T-helper 9 cell (primary cell): ENCODE measurements at places on chromosomes 2 and 18.

- DNase-seq: no peak
Observed at GRCh38 chr2:2516386-2516785, 185.3 kb upstream of the MYT1L start.

DNA sequence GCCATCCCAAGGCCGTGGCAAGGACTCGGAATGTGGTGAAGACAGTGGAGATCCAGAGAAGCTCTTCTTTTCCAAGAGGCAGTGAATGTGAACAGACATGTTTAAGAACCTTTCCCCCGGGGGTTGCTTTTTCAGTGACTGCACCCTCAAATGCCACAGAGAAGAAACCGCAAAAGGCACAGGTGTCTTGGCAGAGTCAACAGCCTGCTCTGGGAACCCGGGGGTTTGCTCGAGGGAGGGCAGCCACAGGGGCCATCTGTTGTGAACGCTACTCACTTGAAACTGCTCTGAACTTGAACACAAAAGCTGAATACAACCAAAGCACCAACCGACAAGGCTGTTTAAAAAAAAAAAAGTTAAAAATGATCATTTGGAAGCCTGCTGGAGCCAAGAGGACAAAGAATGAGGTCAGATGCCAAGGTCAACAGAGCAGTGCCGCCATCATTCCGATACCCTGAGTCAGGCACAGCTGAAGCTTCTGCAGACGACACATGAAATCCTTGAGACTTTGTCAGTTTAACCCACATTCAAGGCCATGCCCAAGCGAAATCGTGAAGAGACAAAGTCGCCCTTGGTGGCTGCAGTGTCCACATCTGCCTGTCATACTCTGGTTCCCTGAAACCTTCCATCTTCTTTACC, 47.4 kb downstream of the PSMG2 start:
- DNase-seq: no peak

DNA sequence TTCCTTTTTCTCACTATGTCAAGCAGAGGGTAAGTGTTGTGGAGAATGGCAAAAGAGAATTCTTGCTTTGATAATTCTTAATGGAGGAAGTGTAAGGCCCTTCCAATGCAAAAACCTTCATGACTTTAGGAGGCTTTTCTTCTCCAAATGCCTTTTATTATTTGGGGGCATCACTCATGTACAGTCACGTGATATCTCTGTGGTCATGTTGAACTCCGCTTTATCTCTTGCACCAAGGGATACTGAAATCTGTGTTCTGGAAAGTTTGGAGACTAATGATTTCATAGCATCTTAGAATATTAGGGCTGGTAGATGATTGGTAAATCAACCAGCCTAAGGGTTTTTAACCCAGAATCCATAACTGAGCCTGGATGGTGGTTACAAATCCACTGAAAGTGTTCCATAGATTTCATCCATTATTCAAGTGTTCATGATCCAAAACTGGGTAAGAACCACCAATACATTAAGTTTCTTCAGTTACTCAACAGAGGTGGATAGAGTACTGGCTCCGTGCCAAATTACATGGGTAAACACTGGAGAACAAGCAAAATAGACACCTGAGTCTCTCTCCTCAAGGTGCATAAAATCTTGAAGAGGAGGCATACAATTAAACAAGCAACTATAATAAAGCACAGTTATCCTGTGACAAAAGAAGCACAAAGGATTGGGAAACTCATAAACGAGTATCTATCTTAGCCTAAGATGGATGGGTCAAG, 169.6 kb upstream of the EPHA4 start:
- no peak for DNase-seq

GRCh38 chr2:39017334-39017733, 103.5 kb downstream of the SOS1 start:
- DNase-seq: no peak

DNA sequence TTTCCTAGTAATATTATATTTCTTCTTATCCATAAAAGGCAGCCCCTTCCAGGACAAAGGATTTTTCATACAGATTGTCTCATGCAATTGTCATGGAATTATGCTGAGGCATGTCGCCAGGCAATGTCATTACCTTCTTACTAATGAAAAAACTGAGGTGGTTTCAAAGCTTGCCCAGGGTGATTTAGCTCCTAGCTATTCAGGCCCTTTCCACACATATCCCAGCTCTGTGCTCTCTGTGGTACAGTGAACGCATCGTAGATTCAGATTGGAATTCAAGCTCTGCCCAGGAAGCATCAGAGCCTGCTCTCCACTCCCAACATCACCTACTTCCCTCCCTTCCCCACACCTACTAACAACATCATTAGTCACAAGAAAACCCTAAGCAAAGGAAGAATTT, 60.1 kb downstream of the ATP8B1 start:
- DNase-seq: no peak

- DNase-seq: no peak
Observed at GRCh38 chr18:75656035-75656434, 228.5 kb upstream of the SMIM21 start.

- no peak for DNase-seq
Observed at GRCh38 chr2:46142546-46143428, 154.4 kb upstream of the EPAS1 start.

GRCh38 chr2:126315828-126316227, 340.1 kb upstream of the GYPC start:
- DNase-seq: no peak

- DNase-seq: no peak
Observed at GRCh38 chr2:12296915-12297314, 419.8 kb upstream of the TRIB2 start.

- DNase-seq: no peak
Observed at GRCh38 chr2:121649149-121649595, at the start of gene CLASP1. Gene CLASP1 (minus strand): TSS chr2:121649462. CDS start chr2:121605895, 43,567 bp downstream.

DNA sequence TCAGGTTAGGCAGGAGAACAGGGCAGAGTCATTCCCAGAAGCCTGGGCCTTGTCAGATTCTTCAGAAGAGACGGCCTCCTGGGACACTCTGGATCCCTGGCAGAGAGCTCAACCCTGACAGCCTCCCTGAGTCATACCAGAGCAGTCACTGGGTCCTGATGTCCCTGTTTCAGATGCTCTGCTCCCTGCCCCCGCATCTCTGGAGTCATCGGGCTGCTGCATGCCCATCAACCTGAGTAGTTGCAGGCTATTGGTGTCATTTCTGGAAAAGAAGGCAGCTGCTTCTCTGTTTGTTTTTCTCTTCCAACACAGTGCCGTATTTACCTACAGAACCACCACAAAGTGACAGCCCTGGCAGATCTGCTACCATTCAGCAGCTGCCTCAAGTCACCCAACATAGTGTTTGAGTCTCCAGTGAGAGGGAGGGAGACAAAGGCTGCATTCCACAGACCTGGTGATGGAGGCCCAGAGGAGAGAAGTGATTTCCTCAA, 145.1 kb downstream of the B3GNT2 start:
- no peak for DNase-seq

- no peak for DNase-seq
Observed at GRCh38 chr2:9971105-9971818, 19.8 kb downstream of the GRHL1 start.

DNA sequence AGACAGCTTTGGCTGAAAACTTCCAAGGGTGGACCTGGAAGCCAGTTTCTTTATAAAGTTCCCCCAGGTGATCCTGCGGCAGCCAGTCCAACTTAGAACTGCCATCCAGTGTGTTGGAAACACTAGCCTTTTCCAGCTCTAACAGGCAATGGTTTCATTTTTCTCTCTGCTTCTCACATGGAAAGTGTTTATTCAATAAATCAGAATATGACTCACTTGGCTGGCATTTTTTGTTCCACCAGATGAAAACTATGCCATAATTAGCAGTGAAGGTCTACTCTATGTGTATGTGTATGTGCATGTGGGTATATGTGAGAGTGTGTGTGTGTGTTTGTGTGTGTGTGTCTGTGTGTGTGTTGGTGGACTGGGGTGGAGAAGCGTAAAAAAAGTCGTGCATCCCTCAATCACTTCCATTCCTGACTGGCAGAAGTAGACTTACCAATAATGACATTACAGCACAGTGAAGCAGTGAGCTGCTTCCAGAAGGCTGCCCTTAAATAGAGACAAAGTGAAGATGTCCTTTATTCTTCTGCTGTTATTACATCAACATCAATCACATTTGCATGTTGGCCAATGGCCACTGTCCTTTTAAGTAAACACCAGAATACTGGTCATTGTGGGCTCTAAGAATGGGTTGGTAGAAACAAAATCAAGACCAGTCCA, 90.9 kb upstream of the SETBP1 start:
- DNase-seq: no peak

DNA sequence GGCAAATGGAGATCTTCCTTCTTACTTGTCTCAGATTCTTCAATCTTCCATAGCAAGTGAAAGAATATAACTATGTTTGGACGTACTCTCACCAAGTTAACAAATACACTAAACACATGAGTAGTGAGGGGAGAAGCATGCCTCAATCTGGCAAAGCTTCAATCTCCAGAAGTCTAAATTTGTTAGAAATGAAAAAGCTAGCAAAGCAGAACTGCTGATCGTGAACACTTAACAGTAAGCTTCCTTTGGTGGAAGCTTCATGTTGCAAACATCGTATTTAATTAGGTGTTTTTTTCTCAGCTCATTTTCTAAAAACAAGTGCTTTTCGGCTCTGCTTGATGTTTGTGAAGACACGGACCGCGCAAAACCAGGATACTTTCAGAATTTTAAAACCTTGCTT, 12.7 kb upstream of the SCN1A start:
- DNase-seq: no peak

- no peak for DNase-seq
Observed at GRCh38 chr2:52697690-52698089, 1069.9 kb upstream of the CHAC2 start.

GRCh38 chr2:75076088-75076487, 117.6 kb downstream of the POLE4 start:
- DNase-seq: no peak

- DNase-seq: no peak
Observed at GRCh38 chr2:191343796-191344338, 98.7 kb downstream of the MYO1B start.

GRCh38 chr2:228253752-228254151, 72.3 kb upstream of the SPHKAP start:
- no peak for DNase-seq

GRCh38 chr2:74441690-74442482, at the start of gene RTKN:
Gene RTKN (minus strand): TSS chr2:74441937. CDS start chr2:74441816, 121 bp downstream.
- peak; percentile 16 for DNase-seq

DNA sequence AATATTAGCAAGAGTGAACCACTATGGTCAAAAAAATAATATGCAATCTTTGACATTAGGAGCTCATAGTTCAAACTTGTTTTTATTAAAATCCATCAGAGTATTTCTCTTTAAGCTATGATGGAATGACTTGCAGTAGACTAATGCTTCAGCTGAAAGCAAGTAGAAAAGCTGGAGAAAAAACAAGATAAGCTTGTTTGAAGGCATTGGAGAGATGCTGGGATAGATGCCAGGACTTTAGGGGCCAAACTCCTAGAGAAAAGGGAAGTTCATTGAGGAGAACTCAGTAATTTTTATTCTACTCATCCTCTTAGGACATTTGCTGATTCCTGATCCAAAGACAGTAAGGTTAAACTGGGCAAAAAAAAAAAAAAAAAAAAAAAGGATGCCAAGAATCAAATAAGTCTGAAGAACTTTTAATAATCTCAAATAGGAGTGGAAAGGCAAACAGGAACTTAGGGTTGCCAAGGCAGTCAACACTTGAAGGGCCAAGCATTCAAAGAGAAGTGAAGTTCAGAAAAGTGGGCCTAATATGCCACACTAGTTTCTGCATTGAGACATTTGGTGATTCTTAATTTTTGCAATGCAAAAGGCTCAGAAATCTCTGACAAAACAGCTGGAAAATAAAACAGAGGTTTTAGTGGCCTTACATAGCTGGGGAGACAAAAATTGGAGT, 19.7 kb upstream of the AFF3 start:
- DNase-seq: no peak

GRCh38 chr18:3179430-3180089, 40.2 kb downstream of the MYOM1 start:
- no peak for DNase-seq

GRCh38 chr2:74498500-74499266, 720 bp downstream of the LBX2 start:
- no peak for DNase-seq

DNA sequence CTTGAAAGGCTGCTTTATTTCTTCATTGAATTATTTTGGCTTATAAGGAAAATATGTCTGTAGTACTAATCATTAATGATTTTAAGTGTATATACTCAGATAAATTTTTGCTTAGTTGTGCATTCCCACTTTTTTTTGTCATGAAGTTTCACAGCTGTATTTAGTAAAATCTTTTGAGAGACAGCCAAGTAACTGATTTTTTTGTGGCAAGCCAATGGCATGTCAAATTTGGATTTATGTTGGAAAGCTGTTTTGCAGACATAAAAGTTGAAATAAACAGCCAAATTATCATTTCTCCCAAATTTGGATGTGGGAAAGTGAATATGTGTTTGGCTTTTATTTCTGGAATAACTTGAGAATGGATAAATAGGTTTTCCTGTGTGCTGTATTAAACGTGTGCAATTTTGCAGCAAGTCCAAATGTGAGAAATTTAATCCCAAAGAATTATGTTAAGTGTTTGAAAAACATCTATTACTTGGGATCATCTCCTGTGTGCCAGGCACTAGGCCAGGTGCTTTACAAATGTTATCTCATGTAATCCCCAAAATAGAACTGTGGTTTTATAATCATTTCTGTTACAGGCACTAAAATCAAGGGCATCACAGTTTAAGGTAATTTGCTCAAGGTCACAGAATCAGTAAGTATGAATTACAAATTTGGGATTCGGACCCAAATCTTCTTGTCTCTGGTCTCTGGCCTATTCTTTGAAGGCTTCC, 160.4 kb downstream of the PTPRM start:
- DNase-seq: no peak

DNA sequence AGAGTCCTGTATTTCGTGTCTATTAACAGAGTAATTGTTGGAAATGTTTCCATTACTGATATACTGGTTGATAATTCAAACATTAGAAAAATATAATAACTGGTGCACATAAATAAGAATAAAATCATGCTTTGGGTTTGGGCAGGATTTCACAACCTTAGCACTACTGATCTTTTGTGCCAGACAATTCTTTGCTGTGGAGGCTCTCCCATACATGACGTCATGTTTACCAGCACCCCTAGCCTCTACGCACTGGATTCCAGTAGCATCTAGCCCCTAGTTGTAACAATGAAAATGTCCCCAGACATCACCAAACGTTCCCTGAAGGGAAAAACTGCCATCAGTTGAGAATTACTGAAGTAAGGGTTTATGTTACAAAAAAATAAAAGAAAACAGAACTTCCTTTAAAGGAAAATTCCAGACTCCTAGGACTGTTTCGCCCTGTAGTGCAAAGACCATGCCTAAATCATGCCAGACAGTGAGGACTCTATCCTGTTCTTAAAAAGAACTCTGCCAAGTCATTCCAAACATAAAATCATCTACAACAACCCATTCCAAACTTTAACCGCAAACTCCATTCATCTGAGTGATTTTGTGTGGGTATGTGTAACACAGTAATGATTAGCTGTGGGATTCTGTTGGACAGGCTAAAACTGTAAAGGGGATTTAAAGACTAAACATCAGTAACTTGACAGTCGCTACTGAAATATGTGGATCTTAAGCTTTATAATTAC, 313.4 kb upstream of the CCDC68 start:
- no peak for DNase-seq

- no peak for DNase-seq
Observed at GRCh38 chr2:98538280-98539041, 69.9 kb downstream of the COA5 start.

GRCh38 chr18:21678859-21679258, 25.7 kb downstream of the ABHD3 start:
- no peak for DNase-seq
